ENCODE measurements at places on chromosomes 3 and 15. TPM values are rescaled to one million over a fixed set of nuclear protein-coding genes. Genes with fewer than 3 reads are reported as not detected.

Gene LRRN1
- total RNA-seq = 2.8 TPM

Gene ADAMTS9
- total RNA-seq = 5.9 TPM

Gene INTS14
- 23.2 TPM for total RNA-seq

Gene TMCC1
- 9.1 TPM for total RNA-seq

Gene VIPR1
- 0.09 TPM for total RNA-seq

Gene AADACL2
- total RNA-seq = not detected

Gene MYZAP
- 0.35 TPM for total RNA-seq

Gene ZNF619
- 3.3 TPM for total RNA-seq

Gene TRPM1
- not detected for total RNA-seq

Gene GPR149
- total RNA-seq = not detected

Gene BFSP2
- total RNA-seq = not detected
